Stimulated activated CD4-positive, alpha-beta T cell treated with anti-CD3 and anti-CD28 coated beads, Interleukin-15, amount 100 ng/mL, for 1 hour (primary cell): ENCODE measurements at places on chromosomes 7 and 10.
A peak's percentile ranks its signal among the peaks of the same experiment; 100 is the strongest.

GRCh38 chr7:80147543-80148391 is 13.1 kb downstream of the GNAI1 start:
- no peak for DNase-seq

- peak; percentile 7 for DNase-seq
These were observed at the start of gene CASD1 for GRCh38 chr7:94509264-94509886. Gene CASD1, plus strand, starts transcription at chr7:94509809. Its CDS starts 276 bp downstream, at chr7:94510085.

- no peak for DNase-seq
These were observed 215.2 kb upstream of the MKLN1 start for GRCh38 chr7:131112431-131112830.

GRCh38 chr10:84196941-84197340 is 2.6 kb downstream of the CDHR1 start:
- no peak for DNase-seq

DNA sequence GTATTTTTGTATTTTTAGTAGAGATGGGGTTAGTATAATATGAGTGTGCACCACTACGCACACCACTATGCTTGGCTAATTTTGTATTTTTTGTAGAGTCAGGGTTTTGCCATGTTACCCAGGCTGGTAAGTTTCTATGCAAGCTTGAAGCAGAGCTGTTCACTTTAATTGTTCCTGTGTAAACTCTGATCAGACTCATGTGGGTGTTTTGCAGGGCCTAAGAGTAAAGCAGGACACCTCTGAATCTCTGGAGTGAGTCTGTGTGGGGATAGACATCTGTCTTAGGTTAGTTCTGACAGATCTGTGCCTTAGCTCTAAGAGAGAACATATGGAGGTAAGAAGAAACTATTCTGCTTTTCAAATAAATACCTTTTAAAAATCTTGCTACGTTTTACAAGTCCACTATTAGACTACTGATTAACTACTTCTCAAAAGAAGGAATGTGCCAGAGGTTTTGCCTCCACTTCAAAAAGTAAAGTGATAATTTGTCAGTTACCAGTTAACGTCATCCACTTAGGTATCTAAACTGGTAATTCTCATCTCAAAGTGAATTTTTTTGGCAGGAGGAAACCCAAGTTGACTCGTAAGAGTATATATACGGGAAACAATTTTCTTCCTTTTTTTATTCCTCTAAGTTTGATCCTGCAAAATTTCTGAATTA is 1.1 kb downstream of the COL17A1 start:
- DNase-seq = no peak

GRCh38 chr10:116891208-116891607 is 41.9 kb downstream of the ENO4 start:
- no peak for DNase-seq

DNA sequence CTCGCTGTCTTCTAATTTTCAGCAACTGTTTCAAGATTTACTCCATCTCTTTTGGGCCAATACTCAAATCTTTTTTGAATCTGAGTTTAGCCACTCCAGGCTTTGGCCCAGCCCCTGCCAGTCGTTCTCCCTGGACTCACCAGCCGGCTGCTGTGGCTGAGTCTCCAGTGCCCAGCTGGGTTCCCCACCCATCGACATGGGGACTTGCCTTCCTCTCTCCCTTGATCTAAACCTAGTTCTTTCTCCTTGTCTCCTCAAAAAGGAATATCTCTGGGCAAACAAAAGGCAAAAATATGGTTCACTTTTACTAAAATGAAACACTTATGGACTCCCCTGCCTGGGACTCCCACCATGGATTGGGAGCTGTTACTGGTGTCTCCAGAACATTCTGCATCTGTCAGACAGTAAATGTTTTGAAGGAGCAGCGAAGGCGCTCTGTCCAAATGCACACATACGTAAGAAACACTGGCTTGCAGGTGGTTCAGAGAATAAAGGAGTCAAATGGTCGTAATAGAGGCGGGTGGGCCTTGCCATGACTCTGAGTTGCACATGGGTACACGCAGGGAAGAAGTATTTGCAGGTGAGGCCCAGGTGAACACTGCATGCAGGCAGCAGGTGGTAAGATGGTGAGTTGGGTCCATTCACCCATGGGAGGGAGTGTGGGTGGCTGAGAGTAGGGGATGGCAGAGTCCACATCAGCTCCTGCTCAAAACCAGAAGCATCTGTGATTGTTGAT is 35.5 kb upstream of the HABP2 start:
- no peak for DNase-seq

GRCh38 chr7:130732980-130733930 is 752 bp downstream of the KLF14 start:
- peak; percentile 16 for DNase-seq

- no peak for DNase-seq
These were observed 10.8 kb upstream of the XPNPEP1 start for GRCh38 chr10:109933984-109934565.

GRCh38 chr10:35042783-35043182 is 47.4 kb downstream of the CUL2 start:
- DNase-seq = no peak

- no peak for DNase-seq
These were observed 990.6 kb upstream of the PHF14 start for GRCh38 chr7:9983048-9983447.

DNA sequence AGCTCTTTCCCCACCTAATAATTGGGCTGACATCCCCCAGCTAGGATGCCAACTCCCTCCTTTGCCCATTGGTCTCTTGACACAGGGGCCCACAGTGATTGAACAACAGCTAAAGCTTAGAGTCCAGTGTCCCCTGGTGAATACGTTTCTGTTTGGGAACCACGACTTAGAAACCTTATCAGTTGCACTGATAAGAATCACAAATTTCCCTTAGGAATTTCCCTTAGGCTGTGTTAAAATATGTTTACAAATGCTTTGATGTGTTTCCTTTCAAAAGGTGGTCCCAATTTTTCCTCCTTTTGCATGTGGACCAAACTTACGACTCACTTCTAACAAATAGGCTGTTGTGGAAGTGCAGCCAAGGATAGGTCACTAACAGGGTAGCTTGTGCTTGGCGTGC is 126.0 kb upstream of the INHBA start:
- no peak for DNase-seq

- no peak for DNase-seq
These were observed 1.0 kb downstream of the PRR15 start for GRCh38 chr7:29564496-29565223.

- peak; percentile 8 for DNase-seq
These were observed 6.4 kb upstream of the GPR22 start for GRCh38 chr7:107463139-107464078.

- no peak for DNase-seq
These were observed 49.2 kb upstream of the KCNMA1 start for GRCh38 chr10:77686650-77687417.

DNA sequence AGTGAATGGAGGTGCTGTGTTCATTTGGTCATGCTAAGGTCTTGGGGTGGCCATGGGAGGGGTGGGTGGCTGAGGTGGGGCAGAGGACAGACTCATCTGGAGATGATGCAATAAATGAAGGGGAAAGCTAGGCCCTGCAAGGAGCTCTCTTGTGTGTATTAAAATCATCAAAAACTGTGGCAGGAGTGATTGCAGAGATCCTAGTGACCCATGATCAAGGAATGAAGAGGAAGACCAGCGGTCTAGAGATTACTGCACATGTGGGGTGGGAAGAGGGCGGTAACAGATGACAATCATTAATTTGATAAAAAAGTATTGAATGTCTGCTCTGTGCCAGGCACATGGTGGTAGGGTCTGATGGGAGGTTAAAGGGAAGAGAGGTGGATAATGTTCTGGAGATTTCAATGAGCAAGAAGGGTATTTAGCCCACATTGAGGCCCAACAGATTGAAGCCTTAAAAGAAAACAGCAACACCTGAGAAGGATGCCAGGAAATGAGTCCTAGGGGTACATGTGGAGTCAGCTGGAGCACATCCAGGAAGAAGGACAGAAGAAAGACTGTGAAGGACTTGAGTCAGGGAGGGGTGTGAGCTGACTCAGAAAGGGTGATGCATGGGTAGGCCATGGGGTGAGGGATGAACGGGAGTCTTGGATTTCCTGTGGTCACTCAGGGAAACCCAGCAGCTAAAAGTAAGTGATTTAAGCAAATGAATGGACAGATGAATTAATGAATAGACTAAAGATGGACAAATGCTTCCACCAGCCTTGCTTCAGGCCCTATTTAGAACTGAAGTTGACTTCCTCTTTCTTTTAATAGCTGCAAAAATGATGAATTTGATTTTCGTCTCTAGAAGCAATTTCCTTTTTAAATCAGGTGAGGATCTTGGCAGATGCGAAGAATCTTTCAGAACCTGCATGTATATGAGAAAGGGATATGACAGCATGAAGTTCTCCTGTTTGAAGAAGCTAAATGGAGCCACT is 83.1 kb upstream of the IGFBP3 start:
- no peak for DNase-seq

- no peak for DNase-seq
These were observed 40.3 kb downstream of the GRB10 start for GRCh38 chr7:50742401-50742800.

DNA sequence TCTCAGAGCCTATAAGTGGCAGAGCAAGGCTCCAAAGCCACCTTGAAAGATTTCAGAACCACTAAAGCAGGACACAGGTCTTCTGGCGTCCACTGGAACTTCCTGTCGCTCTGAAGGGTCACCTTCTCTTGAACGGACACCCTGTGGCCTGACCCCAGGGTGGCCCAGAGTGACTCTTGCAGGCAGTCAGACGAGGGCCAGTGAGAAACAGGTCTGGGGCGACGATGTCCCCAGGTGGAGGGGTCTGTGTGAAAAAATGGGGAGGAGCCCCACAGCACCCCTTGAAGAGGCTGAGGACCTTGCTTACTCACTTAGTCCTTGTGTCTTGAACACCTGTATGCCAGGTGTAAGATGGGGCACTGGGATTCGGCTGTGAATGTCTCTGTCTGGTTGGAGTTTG is 946 bp upstream of the RASGEF1A start:
- DNase-seq = no peak
